ENCODE measurements at places on chromosomes 16 and 17.

DNA sequence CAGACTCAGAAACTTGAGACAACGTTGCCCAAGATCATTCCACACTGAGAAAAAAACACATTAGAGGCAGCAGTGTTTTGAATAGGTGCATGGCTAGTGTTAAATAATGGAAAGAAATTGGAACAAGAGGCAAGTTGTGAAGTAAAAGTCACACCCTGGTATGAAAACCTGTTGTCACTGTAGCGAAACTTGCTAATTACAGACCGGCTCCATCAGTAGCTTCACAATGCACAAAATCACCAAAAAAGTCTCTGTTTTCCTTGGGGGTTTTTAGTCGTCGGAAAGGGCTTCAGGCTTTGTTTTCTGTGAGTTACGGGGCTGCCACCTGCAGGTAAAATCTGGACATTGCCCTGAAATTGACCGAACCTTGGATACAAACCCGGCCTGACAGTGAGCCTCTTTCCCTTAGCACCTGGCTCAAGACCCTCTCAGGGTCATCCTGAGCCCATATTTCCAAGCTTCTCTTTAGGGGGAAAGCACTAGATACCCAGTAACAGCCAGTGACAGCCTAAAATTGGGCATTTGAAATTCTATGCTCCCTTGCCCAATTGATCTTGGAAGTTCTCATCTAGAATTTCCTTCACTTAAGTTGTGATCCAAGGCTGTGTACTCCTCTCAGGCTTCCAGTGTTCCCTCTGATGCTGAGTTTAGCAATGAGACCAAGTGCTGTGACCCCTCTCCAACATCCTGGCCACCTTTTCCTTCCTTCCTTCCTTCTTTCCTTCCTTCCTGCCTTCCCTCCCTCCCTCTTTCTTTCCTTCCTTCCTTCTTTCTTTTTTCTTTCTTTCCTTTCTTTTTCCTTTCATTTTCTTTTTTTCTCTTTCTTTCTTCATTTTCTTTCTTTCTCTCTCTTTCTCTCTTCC lies 7.2 kb upstream of the GRB2 start:
- peak; percentile 78 for DNase-seq

- no peak for DNase-seq
Measured at GRCh38 chr16:85258629-85259028, 146.4 kb upstream of the CIBAR2 start.

DNA sequence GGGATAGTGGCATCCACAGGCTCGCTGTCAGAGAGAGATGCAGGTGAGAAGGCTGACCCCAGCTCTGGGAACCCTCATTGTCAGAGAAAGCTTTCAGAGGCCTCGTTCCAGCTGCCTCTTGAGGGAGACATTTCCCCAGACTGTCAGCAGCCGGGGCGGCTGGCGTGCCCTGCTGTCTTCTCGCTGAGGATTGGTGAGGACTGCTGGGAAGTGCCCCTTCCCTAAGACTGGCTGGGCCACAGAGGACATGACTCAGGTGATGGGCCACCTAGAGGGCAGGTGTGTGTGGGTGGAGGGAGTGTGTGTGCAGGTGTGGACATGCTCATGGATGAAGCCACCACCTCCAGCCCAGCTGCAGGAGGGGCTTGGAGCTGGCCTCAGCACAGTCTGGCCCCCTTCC lies 25.3 kb downstream of the SPACA3 start:
- DNase-seq = no peak

DNA sequence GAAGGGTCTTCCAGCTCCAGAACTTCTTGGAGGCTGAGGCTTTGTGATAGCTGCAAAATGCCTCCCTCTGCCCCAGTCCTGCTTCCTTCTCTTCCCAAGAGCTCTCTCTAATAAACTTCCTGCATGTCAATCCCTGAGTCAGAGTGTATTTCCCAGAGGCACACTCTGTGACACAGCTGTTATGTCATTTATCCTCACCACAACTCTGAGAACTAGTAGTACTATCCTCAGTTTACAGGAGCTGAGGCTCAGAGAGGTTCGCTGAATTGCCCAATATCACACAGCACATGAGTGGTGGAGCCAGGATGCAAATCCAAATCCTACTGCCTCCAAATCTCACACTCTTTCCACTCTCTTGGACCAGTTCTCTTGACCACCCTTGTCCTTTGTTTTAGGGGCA lies 20.0 kb downstream of the UNC45B start:
- no peak for DNase-seq

GRCh38 chr17:3594976-3595375 lies 14.2 kb downstream of the TRPV1 start:
- DNase-seq = no peak

GRCh38 chr17:170130-170670 lies 11.2 kb downstream of the DOC2B start:
- DNase-seq = no peak

DNA sequence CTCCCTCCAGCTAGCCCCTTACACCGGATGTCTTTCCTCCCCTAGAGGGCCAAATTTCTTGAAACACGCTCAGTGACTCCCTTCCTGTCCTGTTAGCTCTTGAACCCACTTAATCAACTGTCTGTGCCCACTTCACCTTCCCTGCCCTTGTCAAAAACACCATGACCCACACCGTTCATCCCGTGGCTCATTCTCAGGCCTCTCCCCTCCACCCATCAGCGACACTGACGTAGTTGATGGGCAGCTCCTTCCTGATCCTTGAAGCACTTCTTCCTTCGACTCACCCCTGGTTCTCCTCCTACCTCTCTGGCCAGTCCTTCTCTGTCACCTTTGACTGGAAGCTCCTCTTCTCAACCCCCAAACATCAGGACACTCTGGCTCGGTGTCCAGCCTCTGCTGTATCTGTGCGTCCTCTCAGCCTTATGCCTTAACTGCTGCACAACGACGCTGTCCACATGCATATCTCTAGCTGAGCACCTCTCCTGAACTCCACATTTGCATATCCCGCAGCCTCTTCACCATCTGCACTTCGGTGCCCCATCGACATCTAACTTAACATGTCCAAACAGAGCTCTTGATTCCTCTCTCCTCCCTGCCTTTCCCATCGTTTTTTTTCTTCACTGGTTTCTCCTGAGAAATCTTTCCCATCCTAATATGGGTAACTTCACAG lies 39.3 kb upstream of the CCDC182 start:
- DNase-seq = no peak

DNA sequence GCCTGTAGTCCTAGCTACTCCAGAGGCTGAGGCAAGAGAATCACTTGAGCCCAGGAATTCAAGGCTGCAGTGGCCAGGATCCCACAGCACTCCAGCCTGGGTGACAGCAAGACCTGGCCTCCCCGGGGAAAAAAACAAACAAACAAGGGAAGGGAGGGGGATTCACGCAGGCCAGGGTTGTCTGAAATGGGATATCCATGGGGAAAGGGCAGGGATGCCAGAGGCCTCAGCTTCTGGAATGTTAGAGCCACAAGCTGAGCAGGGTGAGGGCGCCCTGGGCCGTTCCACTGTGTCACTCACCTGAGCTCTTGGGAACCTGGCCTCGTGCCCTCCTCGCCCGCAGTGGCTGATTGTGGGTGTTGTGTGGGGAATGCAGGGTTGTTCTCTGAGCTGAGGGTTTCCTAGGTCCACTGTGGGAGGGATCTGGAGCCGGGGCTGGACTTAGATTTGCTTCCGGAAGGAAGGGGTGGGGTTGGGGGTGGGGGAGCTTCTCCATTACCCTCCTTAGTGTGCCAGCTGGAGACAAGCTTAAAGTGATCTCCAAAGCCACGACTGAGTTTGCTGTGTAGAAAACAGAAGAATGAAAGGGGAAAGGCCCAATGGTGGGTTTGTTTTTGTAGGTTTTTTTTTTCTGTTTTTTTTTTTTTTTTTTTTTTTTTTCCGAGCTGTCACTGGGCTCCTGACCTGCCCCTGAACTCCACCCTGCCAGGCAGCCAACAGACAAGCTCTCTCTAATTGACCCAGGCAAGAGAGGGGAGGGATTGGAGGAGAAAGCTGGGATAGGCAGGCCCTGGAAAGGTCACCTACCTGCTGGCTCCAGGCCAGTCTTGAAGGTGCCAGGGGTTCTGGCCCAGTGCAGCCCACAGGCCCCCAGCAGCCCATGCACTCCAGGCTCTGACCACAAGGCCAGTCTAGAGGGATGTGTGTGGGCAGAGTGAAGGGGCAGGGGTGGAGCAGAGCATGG lies at the start of gene SULT1A1:
Gene SULT1A1 (minus strand): TSS at position 414 of the 964 bp plus-strand sequence. CDS start 1,189 bp downstream, outside the sequence.
- DNase-seq = no peak

- no peak for DNase-seq
Measured at GRCh38 chr17:29582254-29582765, 7.1 kb downstream of the GIT1 start.

DNA sequence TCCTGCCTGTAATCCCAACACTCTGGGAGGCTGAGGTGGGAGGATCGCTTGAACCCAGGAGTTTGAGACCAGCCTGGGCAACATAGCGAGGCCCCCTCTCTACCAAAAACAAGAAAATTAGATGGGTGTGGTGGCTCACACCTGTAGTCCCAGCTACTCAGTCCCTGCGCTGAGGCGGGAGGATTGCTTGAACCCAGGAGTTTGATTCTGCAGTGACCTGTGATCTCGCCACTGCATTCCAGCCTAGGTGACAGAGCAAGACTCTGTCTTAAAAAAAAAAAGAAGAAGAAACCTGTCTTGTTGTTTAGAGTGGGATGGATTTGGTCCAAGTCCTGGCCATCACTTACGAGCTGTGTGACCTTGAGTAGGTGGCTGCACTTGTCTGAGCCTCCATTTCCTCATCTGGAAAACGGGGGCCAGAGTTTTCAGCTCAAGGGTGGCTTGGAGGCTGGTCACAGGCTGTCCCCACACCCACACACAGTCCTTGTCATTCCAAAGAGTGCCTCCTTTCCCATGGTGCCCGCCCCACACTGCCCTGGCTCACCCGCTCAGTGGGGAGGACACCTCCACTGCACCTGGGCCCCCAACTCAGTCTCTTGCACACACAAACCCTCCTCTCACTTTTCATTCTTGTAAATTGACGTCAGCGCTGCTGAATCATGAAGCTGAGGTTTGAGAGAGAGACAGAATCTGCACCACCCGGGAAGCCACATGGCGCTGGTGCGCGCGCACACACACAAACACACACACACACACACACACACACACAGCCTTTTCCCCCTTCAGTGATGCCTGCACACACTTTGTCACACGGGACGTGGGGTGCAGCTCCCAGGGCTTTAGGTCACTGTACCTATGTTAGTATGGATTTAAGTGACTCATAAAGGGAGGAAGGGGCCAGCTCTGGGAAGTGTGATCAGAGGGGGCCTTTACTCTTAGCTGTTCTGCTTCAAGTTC lies 4.2 kb downstream of the SOCS1 start:
- DNase-seq = no peak

GRCh38 chr16:24206926-24207325 lies 49.2 kb upstream of the CACNG3 start:
- DNase-seq = no peak

- no peak for DNase-seq
Measured at GRCh38 chr16:11985250-11985649, 8.7 kb downstream of the SNX29 start.

DNA sequence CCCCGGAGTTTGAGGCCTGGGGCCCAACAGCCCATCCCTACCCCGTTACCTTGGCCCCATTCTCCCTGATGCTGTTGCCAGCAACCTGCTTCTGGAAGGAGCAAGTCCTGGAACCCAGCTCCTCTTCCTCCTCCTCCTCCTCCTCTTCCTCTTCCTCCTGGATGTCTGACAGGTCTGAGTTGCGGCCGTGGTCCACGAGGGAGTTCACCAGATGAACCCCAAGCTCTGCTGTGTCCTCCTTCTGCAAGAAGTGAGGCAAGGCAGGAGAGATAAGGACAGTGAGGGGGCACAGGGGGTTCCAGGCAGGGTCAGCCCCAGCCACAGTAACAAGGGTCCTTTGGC lies 18.7 kb downstream of the TSPOAP1 start:
- no peak for DNase-seq

DNA sequence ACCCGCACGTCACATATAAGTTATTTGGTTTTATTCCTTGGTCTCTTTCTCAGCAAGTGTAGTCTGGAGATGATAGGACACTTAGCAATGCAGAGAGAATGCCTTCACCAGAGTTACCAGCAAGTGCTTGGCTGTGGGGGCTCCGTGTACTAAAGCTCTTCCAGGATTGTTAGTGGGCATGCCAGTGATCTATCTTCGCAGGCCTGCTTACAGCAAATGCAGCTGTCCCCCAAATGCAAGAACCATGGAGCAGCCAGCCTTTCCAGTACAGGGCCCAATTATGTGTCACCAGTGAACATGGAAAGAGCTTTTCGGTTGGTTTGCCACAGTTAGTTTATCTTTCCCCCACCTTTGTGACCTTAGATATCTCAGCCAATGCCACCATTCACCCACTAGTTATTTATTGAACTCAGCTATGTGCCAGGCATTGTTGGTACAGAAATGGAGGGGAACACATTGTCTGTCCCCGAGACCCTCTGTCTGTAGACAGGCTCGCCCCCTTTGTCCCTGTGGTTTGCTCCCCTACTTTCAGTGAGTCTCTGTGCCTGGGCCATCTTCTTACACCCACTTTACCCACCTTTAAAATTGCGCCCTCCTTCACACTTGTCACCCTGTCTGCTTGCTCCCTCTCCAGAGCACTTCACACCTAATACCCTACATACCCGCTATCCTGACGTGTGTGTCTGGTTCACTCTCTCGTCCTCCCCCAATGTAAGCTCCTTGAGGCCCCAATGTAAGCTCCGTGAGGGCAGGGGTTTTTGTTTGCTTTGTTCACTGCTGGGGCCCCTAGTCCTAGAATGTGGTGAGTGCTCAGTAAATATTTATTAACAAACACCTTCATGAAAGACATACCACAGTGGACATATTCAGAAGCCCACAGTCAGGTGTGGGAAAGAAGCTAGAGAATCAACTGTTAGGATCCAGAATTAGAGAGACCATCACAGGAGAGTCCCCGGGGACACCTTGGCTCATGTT lies 13.3 kb downstream of the USP10 start:
- no peak for DNase-seq

DNA sequence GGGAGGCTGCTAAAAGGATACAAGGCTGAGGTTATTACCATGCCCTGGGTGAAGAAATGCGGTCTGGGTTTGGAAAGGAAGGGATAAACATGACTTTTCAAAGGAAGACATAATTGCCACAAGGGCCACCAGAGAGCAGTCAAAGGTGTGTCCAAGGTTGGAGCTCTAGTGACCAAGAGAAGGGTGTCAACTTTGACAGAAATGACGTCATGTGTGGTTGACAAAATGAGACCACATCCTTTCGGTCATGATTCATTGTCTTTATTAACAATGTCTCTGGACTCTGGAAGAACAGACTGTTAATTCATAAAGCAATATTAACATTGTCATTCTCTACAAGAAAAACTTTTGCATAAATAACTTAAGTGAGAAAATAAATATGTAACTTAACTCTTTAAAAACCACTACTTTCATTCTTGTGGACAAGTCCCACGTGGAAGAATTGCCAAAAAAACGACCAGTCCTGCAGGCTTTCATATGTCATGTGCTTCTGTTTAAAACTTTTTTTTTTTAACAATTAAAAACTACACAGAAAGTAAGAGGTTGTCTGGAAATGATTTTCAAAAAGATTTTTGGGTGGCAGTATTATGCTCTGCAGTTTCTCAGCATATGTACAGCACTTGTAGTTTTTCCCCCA lies 5.0 kb downstream of the SOST start:
- DNase-seq = no peak

DNA sequence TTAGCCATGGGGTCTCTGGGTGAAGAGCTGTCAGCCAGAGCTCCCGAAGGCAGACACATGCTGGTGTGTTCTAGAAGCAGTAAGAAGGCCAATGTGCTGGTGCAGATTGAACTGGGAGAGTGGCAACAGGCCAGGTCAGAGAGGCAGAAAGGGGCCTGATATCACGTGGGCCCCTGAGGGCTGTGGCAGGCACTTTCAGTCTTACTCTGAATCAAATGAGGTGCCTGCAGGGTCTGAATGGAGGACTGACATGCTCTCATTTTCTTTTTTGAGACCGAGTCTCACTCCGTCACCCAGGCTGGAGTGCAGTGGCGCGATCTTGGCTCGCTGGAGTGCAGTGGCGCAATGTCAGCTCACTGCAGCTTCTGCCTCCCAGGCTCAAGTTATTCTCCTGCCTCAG lies 293.8 kb downstream of the ABCC12 start:
- no peak for DNase-seq

GRCh38 chr16:88202207-88202745 lies 180.5 kb upstream of the ZNF469 start:
- no peak for DNase-seq
